ENCODE measurements at places on chromosomes 13 and 19.

GRCh38 chr13:94925263-94925662 lies 212.9 kb upstream of the SOX21 start:
- DNase-seq: no peak

DNA sequence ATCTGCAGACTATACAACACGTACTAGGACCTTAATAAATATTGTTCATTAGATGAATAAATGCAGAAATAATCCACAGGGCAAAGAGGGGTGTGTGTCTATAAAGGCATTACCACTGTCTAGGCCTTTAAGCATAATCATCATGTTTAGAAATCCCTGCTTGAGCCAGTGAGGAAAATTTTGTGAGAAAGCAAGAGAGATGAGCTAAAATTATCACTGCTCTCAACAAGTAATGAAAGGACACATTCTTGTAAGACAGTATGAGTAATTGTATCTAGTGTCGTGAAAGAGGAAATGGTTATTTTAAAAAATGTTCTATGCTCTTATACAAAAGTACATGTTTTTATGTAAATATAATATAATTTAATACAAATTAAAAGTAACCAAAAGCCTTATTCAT lies 1699.4 kb downstream of the PCDH9 start:
- DNase-seq: no peak

GRCh38 chr19:18393836-18394235 lies 3.6 kb downstream of the LRRC25 start:
- DNase-seq: no peak

DNA sequence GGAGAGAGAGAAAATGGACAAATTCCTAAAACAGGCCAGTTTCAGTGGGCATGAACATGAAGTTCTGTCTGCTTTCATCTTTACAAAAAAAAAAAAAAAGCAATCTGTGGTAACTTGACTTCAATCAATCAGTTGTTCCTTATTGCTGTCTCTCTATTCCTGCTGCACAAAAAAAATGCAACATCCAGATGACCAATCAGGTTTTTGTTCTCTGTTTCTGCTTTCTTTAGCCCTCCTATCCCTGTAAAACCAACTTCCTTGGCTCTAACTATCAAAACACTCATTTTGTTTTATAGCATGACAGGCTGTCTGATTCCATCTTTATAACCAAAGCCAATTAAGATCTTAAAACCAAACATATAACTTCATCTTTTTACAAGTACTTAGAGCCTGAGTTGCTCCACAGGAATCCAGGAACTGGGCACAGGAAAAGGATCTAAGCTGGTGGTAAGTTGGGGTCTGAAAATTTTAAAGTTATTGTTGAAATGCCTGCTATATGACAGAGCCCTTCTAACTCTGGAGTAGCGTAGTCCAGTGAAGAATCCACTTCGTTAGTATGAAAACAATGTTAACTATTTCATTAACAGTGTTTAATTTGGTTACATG lies at the start of gene FPR3:
Gene FPR3, plus strand, starts transcription at position 273 of the 606 bp plus-strand sequence. CDS start 28,592 bp downstream, outside the sequence.
- DNase-seq: no peak

GRCh38 chr19:45527731-45528130 lies 20.5 kb downstream of the VASP start:
- no peak for DNase-seq

- no peak for DNase-seq
Measured at GRCh38 chr13:40568246-40569023, 98.0 kb downstream of the FOXO1 start.

GRCh38 chr13:28136916-28137315 lies 1.4 kb upstream of the PAN3 start:
- no peak for DNase-seq

DNA sequence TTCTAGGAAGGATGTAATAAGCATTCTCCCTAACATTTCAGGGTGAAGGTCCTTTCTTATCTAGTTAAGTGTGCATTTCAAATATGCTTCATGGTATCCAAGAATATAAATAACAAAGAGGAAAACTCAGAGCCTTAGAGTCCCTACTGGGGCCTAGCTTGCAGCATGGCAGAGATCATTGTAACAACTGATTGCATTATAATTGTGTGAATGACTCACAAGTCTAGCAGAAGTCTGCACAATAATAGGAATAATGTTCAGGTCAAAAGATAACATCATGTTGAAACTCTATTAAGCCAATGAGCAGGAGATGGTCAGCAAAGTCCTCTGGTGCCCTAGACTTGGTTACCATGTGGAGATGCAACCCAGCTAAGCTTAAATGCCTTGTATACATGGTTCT lies 3.4 kb downstream of the POSTN start:
- DNase-seq: no peak

DNA sequence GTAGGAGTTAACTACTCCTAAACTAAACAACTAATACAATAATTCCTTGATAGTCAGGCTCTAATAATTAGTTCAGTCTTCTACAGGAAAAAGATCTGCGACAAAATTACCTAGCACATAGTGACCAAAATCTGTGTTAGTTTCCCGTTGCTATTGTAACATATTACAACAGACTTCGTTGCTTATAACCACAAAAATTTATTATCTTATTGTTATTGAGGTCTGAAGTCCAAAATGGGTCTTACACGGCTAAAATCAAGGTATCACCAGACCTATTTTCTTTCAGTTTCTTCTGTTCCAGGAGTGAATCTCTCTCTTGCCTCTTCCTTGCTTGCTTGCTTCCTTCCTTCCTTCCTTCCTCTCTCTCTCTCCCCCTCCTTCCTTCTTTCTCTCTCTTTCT lies 993.6 kb upstream of the SPRY2 start:
- DNase-seq: no peak

GRCh38 chr19:33260628-33261418 lies 35.2 kb upstream of the SLC7A10 start:
- no peak for DNase-seq

- no peak for DNase-seq
Measured at GRCh38 chr13:80782441-80782840, 441.5 kb upstream of the SPRY2 start.

DNA sequence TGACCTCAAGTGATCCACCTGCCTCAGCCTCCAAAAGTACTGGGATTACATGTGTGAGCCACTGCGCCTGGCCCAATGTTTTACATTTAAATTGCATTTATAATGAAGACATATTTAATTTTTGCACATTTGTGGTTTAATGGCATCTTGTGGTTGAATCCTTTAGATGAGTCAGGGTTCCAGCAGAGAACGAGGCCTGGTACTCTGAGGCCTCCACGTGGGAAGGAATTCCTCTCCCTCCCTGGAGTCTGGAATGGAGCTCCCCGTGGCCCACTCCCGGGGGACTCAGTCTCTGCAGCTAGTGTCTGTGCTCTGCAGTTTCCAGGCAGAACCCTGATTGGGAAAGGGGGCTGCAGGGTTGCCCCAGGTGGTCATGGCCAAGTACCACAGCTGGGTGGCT lies 24.2 kb downstream of the ZFR2 start:
- DNase-seq: no peak

- DNase-seq: no peak
Measured at GRCh38 chr19:40523322-40524047, 53.2 kb upstream of the SHKBP1 start.

- no peak for DNase-seq
Measured at GRCh38 chr13:113820813-113821651, 42.8 kb downstream of the GAS6 start.

DNA sequence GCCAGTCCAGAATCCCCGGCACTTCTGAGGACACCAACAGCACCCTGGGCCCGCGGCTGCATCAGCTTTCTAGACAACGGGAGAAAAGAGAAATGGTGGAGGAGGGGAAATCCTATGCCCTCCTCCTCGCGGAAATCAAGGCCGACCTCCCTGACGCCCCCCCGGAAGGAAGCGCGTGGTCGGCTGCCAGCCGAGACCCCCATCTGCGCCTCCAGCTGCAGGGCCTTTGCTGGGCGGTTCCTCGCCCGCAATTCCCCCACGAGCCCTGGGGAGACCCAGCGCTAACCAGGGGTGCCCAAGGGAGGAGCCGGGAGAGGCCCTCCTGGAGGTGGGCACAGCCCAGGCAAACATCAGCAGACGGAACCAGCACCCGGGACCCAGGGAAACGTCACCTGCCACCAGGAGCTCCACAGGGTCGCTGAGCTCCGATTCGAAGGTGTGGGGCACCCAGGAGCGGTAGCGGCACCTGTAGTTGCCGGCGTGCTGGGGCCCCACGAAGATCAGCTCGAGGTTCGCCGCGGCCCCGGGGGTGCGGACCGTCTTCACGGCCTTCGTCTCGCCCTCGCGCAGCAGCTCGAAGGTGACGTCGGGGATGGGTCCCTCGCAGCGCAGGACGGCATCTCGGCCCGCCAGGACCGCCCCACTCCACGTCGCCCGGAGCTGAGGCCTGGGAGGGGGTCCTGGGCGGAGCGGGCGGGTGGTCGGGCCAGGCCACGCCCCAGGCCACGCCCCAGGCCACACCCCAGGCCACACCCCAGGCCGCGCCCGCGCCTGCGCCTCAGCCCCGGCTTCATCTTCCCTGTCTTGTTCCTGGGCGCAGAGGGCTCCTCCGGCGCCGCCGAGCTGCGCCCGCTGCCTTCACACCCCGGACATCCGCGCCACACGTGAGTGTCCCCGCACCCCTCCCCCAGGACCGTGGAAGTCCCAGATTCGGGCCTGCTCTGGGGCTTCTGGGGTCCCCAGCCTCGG lies 6.0 kb downstream of the A1BG start:
- peak; percentile 52 for DNase-seq

- no peak for DNase-seq
Measured at GRCh38 chr13:69857183-69857821, 250.3 kb upstream of the ATXN8OS start.

- no peak for DNase-seq
Measured at GRCh38 chr19:55434356-55434919, 8.7 kb downstream of the SHISA7 start.

GRCh38 chr13:28394422-28394821 lies 100.5 kb downstream of the FLT1 start:
- no peak for DNase-seq

- no peak for DNase-seq
Measured at GRCh38 chr19:47693489-47693888, 19.7 kb upstream of the EHD2 start.

- DNase-seq: no peak
Measured at GRCh38 chr19:39154629-39155100, 29.1 kb downstream of the PAK4 start.

- no peak for DNase-seq
Measured at GRCh38 chr13:47251771-47252170, 354.9 kb upstream of the HTR2A start.

- no peak for DNase-seq
Measured at GRCh38 chr19:19006213-19006612, 27.1 kb downstream of the SUGP2 start.

DNA sequence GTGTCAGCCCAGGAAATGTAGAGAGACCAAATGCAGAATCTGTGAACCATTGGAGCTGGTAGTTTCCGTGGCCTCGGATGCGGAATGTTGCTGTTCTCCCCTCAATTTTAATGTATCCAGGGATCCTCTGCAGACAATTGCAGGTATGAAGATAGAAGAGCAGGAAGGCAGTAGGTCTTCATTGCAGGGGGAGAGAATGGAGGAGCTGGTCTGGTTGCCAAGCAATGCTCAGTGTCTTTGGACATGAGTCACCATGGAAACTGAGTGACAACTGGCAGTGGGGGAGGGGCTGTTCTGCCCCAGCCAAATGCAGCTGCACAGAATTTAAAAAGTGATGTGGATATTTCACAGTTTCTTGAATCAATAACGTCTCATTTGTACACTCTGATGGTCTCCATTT lies 56.1 kb upstream of the ZNF835 start:
- DNase-seq: no peak

- DNase-seq: no peak
Measured at GRCh38 chr13:113573065-113573464, 11.5 kb upstream of the TFDP1 start.
